ENCODE measurements at places on chromosomes 1 and 21.
A peak's percentile ranks its signal among the peaks of the same experiment; 100 is the strongest.

GRCh38 chr1:53505401-53505800 is 46.2 kb downstream of the DMRTB1 start:
- peak; percentile 14 for DNase-seq

GRCh38 chr1:245946905-245947304 is 560.2 kb downstream of the SMYD3 start:
- DNase-seq: no peak

DNA sequence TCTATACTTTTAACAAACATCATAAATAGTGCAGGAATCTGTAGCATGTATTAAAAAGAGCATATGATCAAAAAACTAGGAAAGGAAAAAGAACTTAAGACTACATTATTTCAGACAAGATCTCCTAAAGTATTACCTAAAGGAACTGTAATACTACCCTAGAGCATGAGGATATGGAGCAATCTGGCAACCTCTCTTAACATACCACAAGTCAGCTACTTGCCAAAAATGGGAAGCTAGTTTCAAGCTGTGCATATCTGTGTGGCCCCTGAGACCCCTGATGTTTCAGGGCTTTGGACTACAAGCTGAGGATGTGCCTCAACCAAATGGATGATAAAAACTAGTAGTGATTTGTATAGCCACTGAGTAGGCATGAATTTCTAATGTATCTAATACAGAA is 525.6 kb downstream of the PTBP2 start:
- DNase-seq: no peak

- no peak for DNase-seq
Measured at GRCh38 chr1:167722152-167722869, 529 bp downstream of the MPZL1 start.

DNA sequence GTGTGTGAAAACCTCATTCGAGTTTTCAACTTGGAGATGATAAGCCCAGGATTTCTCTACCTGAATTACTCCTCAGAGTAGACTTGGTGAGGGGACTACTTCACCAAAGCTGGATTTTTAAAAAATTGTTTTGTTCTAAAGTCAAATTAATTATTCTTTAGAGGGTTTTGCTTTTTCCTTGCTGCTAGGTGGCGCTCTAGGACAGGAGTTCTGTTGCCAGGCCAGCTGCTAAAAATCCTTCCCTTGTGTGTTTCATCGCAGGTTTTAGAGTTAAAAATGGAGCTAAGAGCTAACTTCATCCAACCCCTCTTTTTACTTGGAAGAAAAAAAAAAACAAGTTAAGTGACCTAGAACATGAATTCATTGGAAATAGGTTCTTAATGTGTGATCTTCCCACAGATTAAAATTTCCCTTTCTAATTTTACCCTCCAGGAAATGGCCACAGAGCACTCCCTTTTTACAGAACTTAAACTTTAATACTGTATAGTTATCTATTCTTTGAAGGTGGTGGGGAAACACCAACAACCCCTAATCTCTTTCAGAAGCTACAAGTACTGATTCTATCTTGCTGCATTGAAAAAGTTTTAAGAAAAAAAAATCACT is 36.7 kb upstream of the FAM163A start:
- DNase-seq: peak; percentile 46

DNA sequence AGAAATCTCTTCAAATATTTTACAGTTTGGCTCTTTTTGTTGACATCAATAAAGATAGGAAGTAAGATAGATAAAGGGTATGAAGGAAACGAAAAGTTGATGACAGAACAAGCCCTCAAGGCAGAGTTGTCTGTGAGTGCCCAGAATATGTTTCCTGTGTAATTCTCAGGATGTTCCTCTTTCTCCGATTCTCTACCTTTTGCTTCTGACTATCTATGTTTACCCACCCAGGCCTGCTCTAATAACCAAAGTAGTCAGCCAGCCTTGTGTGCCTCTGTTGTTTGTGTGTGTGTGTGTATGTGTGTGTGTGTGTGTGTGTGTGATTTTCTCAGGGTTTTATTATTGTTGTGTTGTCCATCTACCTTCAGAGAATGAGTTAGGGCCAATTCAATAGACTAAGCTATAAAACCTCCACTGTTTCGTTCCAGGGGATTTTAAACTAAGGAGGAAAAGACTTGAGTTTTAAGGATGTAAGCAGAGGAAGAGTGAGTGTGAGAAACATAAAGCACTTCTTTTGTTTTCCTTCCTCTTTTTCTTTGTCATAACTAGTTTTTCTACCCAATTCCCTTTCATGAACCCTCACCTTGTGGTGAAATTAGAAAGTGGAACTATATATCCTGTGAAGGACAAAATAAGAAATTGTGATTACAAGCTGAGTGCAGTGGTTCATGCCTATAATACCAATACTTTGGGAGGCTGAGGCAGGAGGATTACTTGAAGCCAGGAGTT is 627.4 kb upstream of the NR5A2 start:
- DNase-seq: no peak

DNA sequence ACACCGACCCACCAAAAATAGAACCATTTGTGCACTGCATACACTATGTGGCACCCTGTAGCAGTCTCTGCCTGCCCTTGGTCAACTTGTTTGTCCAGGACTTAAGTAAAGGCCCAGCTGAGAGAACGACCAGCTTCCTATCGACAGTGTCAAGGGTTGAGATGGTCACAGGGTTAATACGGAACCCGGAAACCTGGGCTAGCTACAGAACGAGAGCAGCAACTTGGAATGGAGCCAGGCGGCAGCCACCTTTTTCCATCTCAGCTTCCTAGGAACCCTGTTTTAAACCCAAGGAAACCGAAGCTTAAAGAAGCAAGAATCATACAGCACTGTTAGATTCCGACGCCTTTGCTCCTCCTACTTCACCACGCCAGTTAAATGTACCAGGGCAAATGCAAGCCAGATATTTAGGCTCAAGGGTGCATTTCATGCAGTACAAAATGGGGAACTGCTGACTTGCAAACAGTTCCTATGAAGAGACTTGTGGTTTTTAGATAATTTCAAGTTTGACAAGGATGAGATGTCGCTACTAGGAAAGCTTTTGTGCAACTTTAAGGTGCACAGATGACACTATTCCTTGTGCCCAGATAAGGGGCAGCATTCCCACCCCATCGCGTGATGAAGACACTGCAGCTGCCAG is 35.5 kb downstream of the SLC66A1 start:
- no peak for DNase-seq

GRCh38 chr21:33374080-33374449 is 29.1 kb upstream of the IFNGR2 start:
- no peak for DNase-seq

DNA sequence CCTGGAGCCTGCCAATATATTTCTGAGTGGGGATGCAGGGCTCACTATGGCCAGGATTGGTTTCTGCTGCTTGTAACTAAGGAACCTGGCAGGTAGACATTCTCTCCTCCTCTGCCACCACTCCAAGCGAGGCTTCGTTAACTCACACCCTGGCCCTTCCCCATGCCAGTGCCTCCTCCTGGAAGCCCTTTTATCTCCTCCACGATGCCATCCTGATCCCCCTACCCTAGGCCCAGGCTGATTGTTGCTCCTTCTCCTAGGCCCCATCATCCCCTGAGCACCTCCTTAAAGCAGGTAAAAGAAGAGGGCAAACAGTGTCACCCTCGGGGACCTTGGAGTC is 118.5 kb downstream of the DMRTB1 start:
- DNase-seq: no peak

Measured in NCI-H2029 treated with DMSO at 0.1 percent for 48 hours (cell line).